ENCODE measurements at places on chromosomes 4 and X.
A peak's percentile ranks its signal among the peaks of the same experiment; 100 is the strongest.

- peak; percentile 12 for DNase-seq
Observed at GRCh38 chr4:6917461-6918271, 8.0 kb downstream of the TBC1D14 start.

DNA sequence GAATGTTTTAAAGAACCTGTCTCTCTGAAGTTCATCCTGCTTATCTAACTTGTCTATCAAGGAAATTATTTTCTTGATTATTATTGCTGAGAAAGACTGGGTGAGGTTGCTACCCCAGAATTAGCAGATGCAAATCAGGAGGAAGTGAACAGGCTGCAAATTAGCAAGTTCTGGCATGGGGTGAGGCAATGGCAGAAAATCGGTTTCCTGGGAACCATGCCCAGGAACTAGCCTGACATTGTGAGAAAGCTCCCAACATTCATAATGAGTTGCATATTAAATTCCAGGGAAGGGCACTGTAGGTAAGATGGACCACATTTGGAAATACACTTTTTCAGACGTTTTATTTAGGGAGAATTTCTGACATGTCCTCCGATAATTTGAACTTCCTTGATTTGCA, 11.6 kb downstream of the ARSF start:
- DNase-seq: no peak

DNA sequence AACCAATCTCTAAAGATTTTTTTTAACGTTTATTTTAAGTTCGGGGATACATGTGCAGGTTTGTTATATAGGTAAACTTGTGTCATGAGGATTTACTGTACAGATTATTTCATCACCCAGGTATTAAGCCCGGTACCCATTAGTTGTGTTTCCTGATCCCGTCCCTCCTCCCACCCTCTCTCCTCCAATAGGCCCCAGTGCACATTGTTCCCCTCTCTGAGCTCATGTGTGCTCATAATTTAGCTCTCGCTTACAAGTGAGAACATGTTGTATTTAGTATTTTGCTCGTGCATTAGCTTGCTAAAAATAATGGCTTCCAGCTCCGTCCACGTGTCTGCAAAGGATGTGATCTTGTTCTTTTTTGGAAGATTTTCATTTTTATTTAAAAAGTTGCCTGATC, 2309.4 kb upstream of the AGA start:
- DNase-seq: no peak

DNA sequence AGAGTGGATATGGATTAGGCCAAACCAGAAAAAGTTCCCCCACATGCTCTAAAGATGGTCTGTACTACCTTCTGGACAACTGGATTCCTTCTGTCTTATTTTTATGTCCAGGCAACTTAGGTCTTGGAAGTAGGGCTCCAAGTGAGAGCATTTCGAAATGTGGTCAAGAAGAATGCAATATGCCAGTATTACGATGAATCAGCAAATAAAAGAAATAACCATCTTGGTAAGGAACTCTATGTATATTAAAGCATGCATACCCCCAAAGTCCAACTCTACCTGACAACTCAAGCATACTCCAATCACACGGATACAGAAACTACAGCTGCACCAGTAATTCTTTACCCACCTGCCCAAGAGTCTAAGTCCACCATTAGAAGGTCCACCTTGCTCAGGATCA, 234.5 kb downstream of the HNRNPD start:
- no peak for DNase-seq

GRCh38 chrX:550514-550913, 80.1 kb upstream of the SHOX start:
- no peak for DNase-seq

- no peak for DNase-seq
Observed at GRCh38 chr4:165111906-165112367, 723 bp downstream of the TMEM192 start.

DNA sequence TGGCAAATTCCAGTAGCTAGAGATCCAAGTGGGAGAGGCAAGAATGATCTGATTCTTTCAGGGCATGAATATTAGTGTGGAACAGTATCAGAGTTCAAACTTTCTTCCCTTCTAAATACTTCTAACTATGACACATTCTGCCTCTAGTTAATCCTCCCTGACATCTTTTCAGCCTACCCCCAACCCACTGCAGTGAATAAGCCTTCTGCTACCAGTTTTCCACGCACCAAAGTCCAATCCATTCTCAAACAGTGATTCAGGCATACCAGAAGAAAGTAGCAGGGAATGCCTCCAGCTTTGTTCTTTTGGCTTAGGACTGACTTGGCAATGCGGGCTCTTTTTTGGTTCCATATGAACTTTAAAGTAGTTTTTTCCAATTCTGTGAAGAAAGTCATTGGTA, 155.4 kb upstream of the FTHL17 start:
- DNase-seq: no peak

All from kidney glomerular epithelial cell (primary cell).